MCF 10A (cell line): ENCODE measurements at places on chromosomes 1 and 21. TPM values are rescaled to one million over a fixed set of nuclear protein-coding genes. Genes with fewer than 3 reads are reported as not detected.

Gene PPIAL4G
- not detected in 2 replicates for total RNA-seq

Gene NPL
- 4.5 and 6.2 TPM in 2 replicates for total RNA-seq

Gene DIO1
- not detected in 2 replicates for total RNA-seq

Gene ZNF687
- 26.3 and 27.5 TPM in 2 replicates for total RNA-seq

Gene UBL4B
- not detected in 2 replicates for total RNA-seq

Gene RIPPLY3
- not detected in 2 replicates for total RNA-seq

Gene EPHA10
- 0.74 and 1.0 TPM in 2 replicates for total RNA-seq

Gene SDHC
- total RNA-seq, result 204 and 224 TPM in 2 replicates

Gene CELA3A
- total RNA-seq, result not detected in 2 replicates
